ENCODE measurements at places on chromosomes 16 and 17.
A peak's percentile ranks its signal among the peaks of the same experiment; 100 is the strongest.

GRCh38 chr16:83831456-83831987 is 23.7 kb downstream of the HSBP1 start:
- DNase-seq, result no peak

DNA sequence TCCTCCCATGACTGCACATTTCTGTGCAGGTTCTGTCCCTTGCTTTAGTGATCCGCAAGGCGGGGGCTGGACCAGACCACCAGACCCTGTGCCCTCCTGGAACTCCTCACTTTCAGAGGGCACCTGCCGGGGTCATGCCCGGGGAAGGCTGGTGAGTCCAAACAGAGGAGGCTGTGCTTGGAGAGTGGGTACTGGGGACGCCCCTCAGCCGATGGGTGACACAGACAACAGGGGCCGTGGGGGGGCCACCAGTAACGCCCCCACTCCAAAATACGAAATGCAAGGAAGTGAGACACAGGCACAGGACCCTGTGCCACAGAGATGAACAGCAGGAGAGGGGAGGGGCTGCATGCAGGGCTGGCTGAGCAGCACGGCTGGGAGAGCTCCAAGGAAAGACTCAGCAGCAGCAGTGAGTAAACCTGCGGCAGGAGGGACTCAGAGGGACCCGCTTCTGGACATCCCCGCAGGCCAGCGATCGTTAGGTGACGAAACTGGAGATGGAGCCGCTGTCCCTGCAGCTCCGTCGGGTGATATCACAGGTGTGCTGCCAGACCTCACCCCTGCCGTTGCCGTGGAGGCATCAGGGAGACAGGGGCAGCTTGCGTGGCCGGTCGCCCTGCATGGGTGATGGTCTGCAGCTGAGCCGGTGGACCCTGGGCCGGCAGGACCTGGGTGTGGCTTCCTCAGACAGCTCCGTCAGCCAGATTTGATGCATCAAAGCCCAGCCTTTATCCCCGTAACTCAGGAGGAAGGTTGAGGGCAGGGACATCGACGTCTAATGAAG is 71.2 kb upstream of the GNG13 start:
- DNase-seq, result no peak

GRCh38 chr17:76753061-76753961 is 15.4 kb downstream of the MFSD11 start:
- no peak for DNase-seq

DNA sequence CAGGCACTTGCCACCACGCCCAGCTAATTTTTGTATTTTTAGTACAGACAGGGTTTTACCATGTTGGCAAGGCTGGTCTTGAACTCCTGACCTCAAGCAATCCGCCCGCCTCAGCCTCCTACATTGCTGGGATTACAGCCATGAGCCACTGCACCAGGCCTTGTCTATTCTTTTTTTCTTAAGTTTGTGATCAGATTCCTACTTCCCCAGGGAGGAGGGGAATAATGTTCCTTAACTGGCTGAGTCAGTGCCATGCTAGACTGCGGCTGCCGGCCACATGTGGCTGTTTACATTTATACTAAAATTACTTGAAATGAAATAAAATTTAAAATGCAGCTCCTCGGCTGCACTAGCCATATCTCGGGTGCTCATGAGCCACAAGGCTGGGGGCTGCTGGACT is 27.8 kb upstream of the USP36 start:
- DNase-seq, result no peak

- DNase-seq, result no peak
Observed at GRCh38 chr16:83878838-83879237, 20.1 kb upstream of the MLYCD start.

GRCh38 chr17:75622076-75622475 is 11.2 kb upstream of the SMIM5 start:
- no peak for DNase-seq

- no peak for DNase-seq
Observed at GRCh38 chr16:85088570-85089199, 23.6 kb downstream of the CIBAR2 start.

GRCh38 chr16:9115277-9115676 is 23.8 kb downstream of the HAPSTR1 start:
- DNase-seq, result no peak

GRCh38 chr17:40443196-40443987 is at the start of gene IGFBP4:
IGFBP4 (plus strand) TSS chr17:40443450; CDS start chr17:40443736, 286 bp downstream.
- DNase-seq, result peak; percentile 39

- no peak for DNase-seq
Observed at GRCh38 chr16:81495321-81496234, 51.0 kb downstream of the CMIP start.

GRCh38 chr16:24745791-24746190 is 16.3 kb downstream of the TNRC6A start:
- DNase-seq, result no peak

DNA sequence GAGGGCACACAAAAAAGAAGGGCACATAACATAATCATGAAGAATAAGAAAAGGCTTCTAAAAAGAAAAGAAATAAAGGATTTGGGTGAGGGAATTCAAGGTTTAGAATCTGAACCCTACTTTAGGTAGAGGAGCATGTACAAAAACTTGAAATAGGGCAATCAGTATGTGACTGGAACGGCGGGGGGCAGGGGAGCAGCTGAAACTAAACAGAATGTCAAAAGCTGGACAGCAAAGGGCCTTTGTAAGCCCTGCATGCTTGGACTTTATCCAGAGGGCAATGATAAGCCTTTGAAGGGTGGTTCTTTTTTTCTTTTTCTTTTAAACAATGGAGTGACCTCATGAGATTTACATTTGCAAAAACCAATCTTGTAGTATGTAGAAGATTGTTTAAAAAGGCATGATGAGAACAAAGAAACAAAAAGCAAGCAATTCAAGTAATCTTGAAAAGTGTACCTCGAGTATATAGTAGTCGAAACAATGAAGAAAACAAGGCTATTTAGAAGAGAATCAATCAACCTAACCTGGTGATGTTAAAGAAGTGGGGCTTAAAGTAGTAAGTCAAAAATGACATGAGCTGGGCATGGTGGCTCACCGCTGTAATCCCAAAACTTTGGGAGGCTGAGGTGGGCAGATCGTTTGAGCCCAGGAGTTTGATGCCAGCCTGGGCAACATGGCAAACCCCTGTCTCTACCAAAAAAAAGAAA is 46.7 kb upstream of the ANKFY1 start:
- no peak for DNase-seq

DNA sequence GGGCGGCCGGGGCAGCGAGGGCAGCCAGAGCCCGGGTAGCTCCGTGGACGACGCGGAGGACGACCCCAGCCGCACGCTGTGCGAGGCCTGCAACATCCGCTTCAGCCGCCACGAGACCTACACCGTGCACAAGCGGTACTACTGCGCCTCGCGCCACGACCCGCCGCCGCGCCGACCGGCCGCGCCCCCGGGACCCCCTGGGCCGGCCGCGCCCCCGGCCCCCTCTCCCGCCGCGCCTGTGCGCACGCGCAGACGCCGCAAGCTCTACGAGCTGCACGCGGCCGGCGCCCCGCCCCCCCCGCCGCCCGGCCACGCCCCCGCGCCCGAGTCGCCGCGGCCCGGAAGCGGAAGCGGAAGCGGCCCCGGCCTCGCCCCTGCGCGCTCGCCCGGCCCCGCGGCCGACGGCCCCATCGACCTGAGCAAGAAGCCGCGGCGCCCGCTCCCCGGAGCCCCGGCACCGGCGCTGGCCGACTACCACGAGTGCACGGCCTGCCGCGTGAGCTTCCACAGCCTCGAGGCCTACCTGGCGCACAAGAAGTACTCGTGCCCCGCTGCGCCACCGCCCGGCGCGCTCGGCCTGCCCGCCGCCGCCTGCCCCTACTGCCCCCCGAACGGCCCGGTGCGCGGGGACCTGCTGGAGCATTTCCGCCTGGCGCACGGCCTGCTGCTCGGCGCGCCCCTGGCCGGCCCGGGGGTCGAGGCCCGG is 36.1 kb upstream of the ZC3H18 start:
- DNase-seq, result peak; percentile 64

- DNase-seq, result no peak
Observed at GRCh38 chr17:248337-249235, 67.1 kb upstream of the DOC2B start.

- DNase-seq, result no peak
Observed at GRCh38 chr16:87823181-87823929, 46.0 kb downstream of the SLC7A5 start.

DNA sequence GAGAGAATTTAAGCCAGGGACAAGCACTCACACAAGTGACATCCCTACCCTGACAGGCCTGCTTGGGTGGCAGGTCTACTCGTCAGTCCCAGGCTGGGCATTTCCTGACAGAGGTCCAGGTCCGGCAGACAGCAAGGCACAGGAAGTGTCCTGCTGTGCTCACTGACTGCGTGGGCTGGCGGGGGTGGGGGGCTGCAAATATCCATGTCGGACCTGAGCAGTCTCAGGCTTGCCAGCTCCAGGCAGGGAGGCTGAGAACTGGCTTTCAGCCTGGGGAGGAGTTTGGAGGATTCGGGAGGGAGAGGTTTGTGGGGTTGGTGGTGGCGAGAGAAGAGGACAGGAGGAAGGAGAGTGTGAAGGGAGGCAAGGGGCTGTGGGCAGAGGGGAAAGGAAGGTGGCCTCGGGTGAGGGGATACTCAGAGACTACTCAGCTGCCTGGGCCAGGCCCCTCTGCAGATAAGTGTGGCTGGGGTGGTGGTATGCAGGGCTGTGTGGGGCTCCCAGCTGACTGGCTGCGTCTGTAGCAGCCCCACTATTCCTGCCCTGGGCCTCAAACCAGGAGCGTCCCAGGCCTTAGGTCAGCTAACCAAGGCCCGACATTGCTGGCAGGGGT is 7.8 kb downstream of the HIC1 start:
- no peak for DNase-seq

DNA sequence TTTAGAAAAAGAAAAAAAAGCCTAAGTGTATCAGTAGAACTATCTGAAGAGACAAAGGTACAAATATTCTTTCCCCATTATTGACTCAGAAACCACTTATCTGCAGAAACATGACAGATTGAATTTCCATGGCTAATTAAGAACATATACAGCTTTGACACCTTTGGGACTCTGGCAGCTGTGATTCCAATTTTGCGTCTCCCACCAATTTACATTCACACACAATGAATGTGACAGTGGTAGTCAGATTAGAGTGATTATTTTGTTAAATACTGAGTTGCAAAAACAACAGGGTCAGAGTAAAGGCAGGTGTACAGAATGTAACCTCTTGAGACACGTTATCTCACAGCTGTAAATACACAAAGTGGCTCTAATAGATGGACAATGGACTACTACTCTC is 5.3 kb upstream of the PPM1D start:
- no peak for DNase-seq

GRCh38 chr16:22189473-22190080 is 16.5 kb upstream of the EEF2K start:
- DNase-seq, result no peak

GRCh38 chr16:59336136-59336695 is 602.1 kb upstream of the GOT2 start:
- no peak for DNase-seq

- DNase-seq, result no peak
Observed at GRCh38 chr16:51163366-51163765, 12.3 kb upstream of the SALL1 start.

GRCh38 chr17:12070561-12070960 is 49.9 kb downstream of the MAP2K4 start:
- DNase-seq, result no peak

DNA sequence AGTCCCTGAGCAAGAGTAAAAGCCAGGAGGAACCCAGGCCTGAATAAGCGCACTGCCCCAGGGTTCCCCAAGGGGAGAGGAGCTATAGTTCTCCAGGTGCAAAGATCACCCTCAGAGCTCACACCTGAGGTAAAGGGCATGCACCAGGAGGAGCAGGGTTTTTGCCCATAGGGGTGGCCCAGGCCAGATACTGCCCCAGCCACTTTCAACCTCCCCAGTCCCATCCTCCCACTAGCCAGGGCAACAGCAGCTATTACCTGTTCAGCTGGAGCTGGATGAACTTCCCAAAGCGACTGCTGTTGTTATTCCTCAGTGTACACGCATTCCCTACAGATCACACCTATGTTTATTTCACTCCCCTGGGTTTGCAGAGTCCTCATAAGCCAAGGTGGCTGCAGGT is 19.8 kb downstream of the MYO19 start:
- no peak for DNase-seq

- no peak for DNase-seq
Observed at GRCh38 chr17:17497065-17497844, 1.1 kb upstream of the RASD1 start.

- no peak for DNase-seq
Observed at GRCh38 chr16:57981636-57982035, 10.7 kb upstream of the CNGB1 start.

- no peak for DNase-seq
Observed at GRCh38 chr17:46154151-46154816, 38.9 kb downstream of the KANSL1 start.

GRCh38 chr16:74788108-74788507 is 13.5 kb upstream of the FA2H start:
- DNase-seq, result no peak

DNA sequence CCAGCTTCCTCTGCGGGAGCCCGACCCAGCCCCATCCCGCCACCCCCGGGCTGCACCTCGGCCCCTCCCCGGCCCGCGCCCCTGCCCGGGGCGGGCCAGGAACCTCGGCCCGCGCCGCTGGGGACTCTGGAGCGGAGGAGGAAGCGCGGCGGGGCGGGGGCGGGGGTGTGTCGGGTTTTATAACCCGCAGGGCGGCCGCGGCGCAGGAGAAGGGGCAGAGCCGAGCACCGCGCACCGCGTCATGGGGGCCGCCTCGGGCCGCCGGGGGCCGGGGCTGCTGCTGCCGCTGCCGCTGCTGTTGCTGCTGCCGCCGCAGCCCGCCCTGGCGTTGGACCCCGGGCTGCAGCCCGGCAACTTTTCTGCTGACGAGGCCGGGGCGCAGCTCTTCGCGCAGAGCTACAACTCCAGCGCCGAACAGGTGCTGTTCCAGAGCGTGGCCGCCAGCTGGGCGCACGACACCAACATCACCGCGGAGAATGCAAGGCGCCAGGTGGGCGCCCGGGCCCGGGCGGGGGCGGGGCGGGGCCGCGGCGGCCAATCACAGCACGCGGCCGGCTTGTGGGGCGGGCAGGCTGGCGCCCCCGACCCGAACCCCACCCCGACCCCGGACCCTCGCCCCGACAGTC is at the start of gene ACE:
Gene ACE (plus strand): TSS at position 208 of the 626 bp plus-strand sequence. CDS start 34 bp downstream, at position 242.
- DNase-seq, result no peak

GRCh38 chr16:89931305-89931896 is 8.3 kb downstream of the TUBB3 start:
- no peak for DNase-seq

- DNase-seq, result no peak
Observed at GRCh38 chr16:12436201-12436657, 367.5 kb downstream of the CPPED1 start.

GRCh38 chr17:38455288-38455915 is 27.1 kb downstream of the ARHGAP23 start:
- DNase-seq, result no peak

GRCh38 chr16:87337262-87337771 is 20.1 kb upstream of the C16orf95 start:
- DNase-seq, result no peak

GRCh38 chr16:85606904-85607303 is 6.2 kb upstream of the GSE1 start:
- no peak for DNase-seq

- no peak for DNase-seq
Observed at GRCh38 chr16:89770367-89770766, 46.1 kb downstream of the FANCA start.

GRCh38 chr16:51244887-51245657 is 94.0 kb upstream of the SALL1 start:
- no peak for DNase-seq

- no peak for DNase-seq
Observed at GRCh38 chr17:34051046-34051445, 204.0 kb upstream of the CCL2 start.

GRCh38 chr16:8229011-8229520 is 361.2 kb downstream of the TMEM114 start:
- DNase-seq, result no peak
